ENCODE measurements at places on chromosomes 13 and 19.

DNA sequence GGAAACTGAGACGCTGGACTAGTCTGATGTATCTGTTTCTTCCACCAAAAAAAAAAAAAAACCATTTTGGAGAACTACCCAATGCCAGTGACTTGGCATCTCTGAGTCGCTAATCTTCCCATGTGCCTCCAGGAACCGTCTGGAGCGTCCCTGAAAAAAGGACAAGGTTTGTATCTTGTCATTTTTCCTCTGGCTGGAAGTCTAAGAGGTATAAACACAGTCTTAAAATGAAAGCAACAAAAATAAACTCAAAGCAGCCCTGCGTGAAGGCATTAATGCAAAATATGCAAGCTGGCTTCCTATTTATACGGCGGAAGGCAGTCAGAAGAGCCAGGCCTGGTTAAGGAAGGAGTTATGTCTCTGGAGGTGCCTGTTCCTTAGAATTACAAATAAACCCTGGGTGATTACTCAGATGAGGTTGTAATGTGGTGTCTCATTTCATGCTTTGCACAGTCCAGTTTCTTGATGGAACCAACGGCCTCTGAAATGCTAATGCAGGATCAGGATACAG lies 20.3 kb downstream of the ACTN4 start:
- DNase-seq: no peak

GRCh38 chr13:74274916-74275315 lies 140.7 kb upstream of the KLF12 start:
- no peak for DNase-seq

DNA sequence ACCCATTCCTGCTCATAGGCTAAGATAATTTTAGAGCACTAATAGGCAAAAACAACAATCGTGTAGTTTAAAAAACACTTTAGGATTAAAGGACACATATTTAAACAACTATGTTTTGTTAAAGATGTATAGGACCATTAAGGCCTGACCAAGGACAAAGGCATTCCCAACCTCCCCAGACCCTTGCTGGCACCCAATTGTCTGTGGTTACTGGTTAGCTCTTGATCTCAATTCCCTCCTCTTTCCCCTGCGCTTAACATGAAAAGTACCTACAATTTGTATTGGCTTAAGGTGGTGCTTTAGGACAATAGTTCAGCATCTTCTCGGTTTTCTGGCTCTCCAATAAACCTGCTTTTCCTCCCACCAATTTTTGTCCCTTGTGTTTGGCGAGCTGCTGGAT lies 51.0 kb downstream of the TEX26 start:
- DNase-seq: no peak

DNA sequence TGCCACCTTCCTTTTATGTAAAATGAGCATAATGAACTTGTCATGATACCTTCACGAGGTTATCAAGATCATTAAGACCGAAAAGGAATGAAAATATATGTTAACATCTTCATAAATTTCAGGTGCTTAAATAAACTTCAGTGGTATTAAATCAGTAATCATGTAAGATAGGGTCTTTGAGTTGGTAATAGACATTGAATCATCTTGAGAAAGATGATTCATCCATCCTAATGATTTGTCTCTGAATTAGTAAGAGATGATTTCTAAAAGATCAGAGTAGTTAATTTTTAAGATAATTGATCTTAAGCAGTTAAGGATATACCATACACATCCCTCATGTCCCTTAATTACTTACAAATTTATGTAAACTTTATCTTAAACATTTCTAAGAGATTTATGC lies 52.0 kb downstream of the COG3 start:
- DNase-seq: no peak

DNA sequence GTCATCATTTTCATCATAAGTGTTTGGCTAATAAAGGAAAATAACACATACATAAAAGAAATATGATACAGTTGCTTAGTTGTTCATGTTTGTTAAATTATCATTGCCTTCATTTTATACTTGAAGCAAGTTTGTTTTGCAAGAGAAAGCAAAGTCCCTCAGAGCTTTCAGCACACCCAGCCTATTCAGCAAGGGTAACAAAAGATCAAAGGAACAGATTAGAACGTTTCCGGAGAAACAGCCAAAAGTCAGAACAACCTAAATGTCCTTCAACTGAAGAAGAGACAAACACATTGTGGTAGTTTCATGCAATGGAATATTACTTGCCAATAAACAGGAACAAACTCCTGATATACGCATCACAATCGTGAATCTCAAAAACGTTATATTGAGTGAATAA lies 380.7 kb downstream of the MZT1 start:
- DNase-seq: no peak

DNA sequence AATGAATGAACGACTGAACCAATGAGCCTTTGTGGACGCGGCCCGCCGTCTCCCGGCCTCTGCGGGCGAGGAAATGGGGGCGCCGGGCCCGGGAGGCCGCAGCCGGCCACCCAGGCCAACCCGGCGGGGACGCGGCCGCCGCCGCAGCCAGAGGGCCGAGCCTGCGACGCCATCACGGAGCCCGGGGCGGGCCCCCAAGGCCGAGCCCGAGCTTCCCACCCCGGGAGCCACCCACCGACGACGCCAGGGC lies 216 bp downstream of the SUGP2 start:
- DNase-seq: no peak

DNA sequence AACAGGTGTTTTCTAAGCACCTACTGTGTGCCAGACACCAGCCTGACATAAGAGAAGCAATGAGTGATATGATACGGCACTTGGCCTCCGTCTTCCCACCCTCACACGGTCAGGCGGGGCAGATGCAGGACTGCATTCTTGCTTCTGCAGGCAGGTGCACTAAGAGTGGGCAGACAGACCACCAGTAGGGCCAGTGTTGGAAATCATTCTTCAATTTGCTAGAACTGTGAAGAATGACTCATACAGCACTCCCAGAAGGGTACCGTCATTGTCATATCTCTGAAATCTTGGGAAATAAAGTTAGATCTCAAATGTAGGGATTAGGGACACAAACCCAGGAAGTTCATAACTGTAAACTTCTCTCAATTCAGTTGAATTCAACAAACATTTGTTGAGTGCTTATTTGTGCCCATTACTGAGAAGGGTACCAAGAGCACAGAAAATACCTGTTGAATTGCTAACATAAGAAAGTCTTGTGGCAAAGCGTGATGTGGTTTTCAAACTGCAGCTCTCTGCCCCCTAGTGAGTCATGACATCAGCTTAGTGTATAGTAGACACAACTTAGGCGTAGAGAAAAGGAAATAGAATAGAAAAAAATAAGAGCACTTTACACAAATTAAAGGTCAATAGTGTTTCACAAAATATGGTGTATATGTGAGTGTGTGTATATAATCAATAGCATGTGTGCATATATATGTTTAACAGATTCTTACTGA lies 76.1 kb downstream of the TEX26 start:
- DNase-seq: no peak

GRCh38 chr13:99605420-99606323 lies 104.4 kb downstream of the TM9SF2 start:
- no peak for DNase-seq

DNA sequence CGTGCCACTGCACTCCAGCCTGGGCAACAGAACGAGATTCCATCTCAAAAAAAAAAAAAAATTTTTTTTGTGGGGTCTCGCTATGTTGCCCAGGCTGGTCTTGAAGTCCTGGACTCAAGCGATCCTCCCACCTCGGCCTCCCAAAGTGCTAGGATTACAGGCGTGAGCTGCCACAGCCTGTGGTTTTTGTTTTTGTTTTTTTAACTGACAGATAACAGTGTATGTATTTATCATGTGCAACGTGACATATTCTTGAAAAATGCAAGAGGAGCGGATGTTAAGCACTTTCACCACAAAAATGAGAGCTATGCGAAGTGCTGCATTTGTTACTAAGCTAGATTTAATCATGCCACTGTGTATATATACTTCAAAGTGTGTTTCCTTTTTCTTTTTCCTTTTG lies 49.0 kb downstream of the ARHGEF18 start:
- peak; percentile 66 for DNase-seq

DNA sequence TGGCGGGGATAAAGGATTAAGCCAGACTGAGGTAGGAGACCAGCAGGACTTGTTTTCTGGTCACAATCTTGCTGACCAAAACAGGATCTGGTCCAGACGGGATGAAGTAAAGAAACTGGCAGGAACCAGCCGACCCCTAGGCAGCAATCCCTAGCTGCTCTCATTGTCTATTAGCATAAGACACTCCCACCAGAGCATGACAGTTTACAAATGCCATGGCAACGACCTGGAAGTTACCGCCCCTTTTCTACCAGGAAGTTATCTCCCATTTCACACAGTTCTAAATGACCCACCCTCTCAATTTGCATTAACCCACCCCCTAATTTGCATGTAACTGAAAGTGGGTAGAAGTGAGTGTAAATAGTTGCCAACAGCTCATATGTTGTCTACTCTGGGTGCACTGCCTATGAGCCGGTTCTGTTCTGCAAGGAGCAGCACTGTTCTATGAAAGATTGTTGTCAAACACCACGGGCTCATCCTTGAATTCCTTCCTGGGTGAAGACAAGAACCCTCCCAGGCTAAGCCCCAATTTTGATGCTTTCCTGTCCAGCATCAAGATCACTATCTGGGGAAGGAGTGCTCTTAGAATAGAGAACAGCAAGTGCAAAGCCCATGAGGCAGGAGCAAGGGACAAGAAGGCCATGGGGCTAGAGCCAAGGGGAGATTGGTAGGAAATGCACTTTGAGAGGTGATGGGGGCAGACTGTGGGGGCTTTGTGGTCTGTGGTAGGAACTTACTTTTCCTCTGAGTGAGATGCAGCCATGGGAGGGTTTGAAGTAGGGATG lies 13.9 kb upstream of the FBXO27 start:
- no peak for DNase-seq

GRCh38 chr19:11384778-11385129 lies 640 bp upstream of the EPOR start:
- no peak for DNase-seq

DNA sequence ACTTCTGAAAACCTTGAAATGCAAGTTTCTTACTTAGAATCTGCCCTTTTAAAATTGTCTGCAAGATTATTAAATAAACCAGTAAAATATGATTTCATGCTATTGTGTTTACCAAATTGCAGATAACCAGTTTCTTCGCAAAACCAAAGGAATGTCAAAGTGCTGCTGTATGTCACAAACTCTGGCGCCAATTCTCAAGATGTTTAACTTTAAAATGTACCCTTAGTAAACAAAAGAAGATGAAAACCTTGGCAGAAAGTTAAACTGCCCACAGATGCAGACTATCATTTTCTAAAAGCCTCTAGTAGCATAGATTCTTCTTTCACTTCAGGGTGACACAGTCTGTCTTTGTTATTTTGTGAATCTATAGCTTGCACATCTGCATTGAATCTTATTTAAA lies 189.2 kb downstream of the SLITRK6 start:
- DNase-seq: no peak

GRCh38 chr13:110539894-110540293 lies 21.6 kb downstream of the RAB20 start:
- DNase-seq: no peak

DNA sequence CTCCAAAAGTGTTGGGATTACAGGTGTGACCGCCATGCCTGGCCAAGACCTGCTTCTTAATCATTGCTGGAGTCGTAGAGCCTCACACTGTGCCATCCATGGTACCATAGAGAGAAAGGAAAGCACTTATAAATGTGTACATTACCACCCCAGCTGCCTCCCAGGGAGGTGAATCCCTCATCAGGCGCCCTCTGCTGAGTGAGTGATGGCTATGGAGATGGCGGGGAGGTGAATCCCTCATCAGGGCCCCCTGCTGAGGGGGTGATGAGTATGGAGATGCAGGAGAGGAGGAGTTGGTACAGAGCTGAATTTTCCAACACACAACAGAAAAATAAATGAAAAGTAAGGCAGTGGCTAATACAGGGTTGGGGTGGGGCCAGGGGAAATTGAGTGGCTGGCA lies 263.4 kb downstream of the UQCRFS1 start:
- DNase-seq: no peak

GRCh38 chr13:27007166-27007565 lies 164.4 kb downstream of the USP12 start:
- DNase-seq: no peak

DNA sequence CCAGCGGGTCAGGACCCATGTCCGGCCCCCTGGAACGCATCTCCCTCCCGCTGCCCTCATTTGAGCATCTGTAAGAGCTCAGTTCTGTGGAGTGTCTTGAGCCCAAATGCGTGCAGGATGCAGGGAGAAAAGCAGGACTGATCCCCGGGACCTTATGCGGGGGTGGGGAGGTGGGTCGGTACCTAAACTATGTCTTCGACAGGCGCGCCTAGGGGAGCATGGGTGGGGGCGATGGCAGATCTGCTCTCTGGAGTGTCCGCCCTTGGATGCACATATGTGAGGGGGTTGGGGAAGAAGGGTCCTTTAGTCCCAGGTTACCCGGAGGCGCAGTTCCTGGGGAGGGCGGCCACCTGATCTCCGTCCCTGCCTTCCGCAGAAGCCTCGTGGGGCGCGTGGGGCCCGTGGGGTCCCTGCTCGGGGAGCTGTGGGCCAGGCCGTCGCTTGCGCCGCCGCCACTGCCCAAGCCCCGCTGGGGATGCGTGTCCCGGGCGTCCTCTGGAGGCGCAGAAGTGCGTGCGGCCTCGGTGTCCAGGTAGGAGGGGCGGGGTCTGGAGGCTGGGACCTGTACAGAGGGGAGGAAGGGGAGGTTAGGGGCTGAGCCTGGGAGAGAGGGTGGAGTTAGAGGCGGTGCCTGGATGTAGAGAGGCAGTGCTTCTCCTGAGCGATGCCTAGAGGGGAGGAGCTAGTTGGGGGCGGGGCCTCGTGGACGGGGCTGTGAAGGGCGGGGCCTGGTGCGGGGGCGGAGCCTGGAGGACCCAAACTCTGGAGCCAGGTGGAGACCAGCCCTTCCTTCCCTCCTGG lies 2.9 kb downstream of the CILP2 start:
- no peak for DNase-seq

GRCh38 chr13:91622778-91623550 lies 224.5 kb downstream of the GPC5 start:
- no peak for DNase-seq

DNA sequence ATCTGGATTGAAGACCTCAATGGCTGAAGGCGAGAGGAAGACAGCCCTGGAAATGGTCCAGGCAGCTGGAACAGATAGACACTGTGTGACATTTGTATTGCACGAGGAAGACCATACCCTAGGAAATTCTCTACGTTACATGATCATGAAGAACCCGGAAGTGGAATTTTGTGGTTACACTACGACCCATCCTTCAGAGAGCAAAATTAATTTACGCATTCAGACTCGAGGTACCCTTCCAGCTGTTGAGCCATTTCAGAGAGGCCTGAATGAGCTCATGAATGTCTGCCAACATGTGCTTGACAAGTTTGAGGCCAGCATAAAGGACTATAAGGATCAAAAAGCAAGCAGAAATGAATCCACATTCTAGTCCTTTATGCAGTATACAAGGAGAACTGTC lies 1.2 kb downstream of the POLR1D start:
- DNase-seq: no peak

DNA sequence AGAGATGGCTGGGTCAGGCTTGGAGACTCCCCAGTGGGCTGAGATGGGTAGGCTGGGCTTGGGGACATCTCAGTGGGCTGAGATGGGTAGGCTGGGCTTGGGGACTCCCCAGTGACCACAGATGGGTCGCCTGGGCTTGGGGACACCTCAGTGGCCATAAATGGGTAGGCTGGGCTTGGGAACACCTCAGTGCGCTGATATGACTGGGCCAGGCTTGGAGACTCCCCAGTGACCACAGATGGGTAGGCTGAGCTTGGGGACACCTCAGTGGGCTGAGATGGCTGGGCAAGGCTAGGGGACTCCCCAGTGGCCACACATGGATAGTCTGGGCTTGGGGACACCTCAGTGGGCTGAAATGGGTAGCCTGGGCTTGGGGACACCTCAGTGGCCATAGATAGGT lies 12.8 kb downstream of the IQCN start:
- DNase-seq: no peak

GRCh38 chr13:81001828-81002385 lies 661.0 kb upstream of the SPRY2 start:
- DNase-seq: no peak
